ENCODE measurements at places on chromosomes 2 and 18.

GRCh38 chr18:60146220-60146960 is 226.2 kb downstream of the MC4R start:
- DNase-seq = no peak

DNA sequence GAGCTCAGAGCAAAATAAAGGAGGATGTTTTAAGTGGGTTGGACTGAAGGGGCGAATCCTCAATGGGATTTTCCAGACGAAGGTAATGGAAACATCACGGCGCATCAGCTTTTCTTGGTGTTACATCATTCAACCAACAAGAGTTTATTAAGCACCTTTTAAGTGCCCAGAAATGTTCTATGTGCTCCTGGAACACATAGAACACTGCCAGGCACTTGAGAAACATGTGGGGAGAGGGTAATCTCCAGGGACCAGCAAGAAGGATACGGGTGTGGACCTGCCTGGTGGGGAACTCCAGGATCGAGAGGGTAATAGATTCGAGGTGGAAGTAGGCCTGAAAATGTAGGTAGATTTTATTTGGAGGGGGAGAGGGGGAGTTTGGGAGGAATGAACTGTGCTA is 168.6 kb downstream of the PRKCE start:
- no peak for DNase-seq

GRCh38 chr2:179824961-179825360 is 36.5 kb downstream of the ZNF385B start:
- DNase-seq = no peak

DNA sequence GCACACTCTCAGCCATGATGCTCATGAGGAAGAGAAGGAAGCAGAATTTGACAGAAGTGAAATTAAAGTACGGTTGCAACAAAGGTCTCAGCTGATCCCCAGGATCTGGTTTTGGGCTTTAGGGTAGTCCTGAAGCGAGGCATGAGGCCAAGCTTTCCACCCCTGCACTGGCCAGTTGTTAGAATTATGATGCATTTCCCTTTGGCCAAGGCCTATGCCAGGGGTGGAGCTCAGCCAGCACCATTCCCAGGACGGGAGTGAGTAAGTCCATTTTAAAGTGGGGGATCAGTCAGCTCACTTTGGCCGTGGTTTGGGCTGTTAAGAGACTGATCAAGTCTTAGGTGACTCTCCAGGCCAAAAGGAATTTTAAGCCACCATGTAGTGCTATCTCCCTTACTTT is 314.5 kb upstream of the MMADHC start:
- no peak for DNase-seq

DNA sequence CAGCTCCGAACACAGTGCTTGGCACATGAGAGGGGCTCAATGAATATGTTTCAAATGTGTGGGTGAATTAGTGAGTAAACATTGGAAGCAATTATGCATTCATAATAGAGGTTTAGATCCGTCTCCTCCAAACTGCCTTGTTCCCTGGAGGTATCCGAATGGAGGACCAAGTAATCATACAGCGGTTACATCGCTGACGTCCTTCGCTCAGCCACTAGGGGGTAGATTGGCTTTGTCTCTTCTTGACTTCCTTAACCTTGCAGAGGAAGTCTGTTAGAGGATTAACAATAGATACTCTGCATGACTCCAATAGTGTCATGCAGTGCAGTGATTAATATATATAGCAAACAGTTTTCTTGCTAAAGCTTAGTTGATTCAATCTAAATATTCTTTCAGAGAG is 517.0 kb downstream of the PTPRM start:
- DNase-seq = peak; percentile 83

GRCh38 chr2:201784563-201784962 is 3.8 kb upstream of the ALS2 start:
- DNase-seq = no peak

GRCh38 chr2:149223472-149224095 is 106.8 kb upstream of the LYPD6 start:
- no peak for DNase-seq

GRCh38 chr2:240237609-240238174 is 97.2 kb upstream of the OTOS start:
- DNase-seq = no peak

DNA sequence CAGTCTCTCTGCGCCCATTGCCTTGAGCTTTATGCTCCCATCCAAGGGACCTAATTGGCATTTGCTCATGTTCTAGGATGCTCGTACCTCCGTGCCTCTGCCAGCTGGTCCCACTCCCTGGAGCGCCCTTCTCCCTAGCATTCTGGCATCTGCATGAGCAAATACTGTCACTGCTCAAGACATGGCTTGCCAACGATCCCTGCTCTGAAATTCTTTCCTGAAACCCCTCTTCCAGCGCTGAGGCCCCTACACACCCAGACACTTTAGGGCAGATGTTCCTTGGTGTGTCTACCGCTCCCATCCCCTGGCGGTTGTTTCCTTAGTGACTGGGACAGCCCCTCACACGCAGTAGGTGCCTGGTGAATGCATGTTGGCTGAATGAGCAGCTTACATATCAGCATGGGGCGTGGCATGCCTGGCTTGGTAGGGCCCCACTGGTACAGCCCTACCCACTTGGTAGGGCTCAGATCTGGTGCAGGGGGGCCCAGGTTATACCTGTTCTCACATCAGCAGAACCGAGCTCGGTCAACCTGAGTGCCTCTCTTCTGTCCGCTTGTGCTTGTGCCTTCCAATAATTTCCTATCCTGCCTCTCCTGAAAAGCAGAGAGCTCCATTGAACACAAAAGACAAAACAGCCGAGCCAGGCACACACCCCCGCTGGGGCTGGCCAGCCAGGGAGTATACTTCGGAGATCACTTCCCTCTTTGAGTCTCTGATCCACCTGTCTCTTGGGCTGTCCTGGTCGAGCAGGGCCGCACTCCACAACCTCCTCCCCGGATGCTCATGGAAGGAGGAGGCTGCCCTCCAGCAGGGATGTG is 59.2 kb downstream of the INHBB start:
- DNase-seq = no peak

GRCh38 chr2:71610671-71611070 is 157.3 kb downstream of the DYSF start:
- no peak for DNase-seq

DNA sequence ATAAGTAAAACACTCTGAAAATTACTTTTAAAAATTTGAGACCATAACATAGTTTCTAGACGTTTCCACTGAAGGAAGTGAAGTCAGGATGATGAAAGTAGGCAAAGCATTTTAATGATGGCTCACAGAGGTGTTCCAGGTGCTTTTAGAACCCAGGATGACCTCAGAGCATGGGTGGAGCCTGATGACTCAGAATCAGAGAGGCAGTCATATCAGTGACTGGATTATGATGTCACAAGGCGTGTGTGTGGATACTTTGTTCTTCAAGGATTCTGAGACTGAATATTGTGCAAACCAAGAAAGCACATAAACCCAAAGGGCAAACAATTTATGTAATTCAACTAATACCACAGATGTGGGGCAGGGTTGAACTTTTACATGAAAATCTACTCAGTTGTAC is 208.0 kb upstream of the FBXO11 start:
- no peak for DNase-seq

GRCh38 chr2:191264647-191265081 is 19.5 kb downstream of the MYO1B start:
- no peak for DNase-seq

- no peak for DNase-seq
Measured at GRCh38 chr2:69453475-69454129, 16.4 kb upstream of the NFU1 start.

- no peak for DNase-seq
Measured at GRCh38 chr2:120053891-120054290, 41.0 kb downstream of the EPB41L5 start.

- DNase-seq = no peak
Measured at GRCh38 chr2:75108937-75109482, 90.3 kb downstream of the TACR1 start.

DNA sequence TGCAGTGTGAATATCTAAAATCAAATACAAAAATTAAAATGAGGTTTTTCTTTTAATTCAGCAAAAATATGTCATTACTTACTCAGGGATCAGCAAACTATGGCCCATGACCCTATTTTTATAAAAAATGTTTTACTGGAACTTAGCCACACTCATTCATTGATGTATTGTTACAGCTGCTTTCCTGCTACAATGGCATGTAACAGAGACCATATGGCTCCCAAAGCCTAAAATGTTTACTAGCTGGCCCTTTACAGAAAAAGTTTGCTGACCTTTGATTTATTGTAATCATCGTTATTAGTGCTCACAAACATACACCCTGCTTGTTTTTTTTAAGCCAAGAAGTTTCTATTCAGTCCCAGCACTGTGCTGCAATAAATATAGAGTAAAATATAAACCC is 120.3 kb downstream of the PLA2R1 start:
- DNase-seq = no peak

DNA sequence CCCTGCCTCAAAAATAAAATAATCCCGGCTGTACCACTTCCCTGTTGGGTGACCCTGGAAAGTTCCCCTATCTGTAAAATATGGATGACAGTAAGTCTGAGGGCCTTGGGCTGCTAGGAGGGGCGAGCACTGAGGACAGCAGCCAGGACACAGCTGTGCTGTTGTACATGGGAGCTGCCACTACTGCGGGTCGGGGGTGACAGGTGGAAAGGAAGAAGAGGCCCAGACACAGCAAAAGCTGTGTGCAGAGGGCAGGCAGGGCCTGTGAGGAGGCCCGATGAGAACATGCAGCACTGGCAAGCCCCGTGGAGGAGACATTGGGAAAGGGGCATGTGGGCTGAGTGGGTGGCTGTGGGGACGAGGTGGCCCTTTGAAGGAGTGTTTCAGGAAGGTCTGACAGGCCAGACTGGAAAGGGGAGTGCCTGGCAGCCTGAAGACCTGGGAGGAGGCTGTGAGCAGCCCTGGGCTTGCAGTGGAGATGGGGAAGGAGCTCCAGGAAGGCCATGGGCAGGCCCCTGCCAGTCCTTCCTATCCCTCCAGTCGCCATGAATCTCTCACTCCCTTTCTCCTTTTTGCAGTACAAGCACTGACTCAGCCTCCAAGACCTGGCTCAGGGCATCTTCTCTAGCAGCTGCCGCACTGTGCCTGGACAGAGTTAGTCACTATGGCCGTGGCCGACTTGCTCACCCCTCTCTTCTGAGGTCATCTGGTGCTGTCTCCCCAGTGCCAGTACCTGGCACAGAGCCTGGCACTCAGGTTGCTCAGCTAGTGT is 28.9 kb upstream of the SEMA4C start:
- no peak for DNase-seq

DNA sequence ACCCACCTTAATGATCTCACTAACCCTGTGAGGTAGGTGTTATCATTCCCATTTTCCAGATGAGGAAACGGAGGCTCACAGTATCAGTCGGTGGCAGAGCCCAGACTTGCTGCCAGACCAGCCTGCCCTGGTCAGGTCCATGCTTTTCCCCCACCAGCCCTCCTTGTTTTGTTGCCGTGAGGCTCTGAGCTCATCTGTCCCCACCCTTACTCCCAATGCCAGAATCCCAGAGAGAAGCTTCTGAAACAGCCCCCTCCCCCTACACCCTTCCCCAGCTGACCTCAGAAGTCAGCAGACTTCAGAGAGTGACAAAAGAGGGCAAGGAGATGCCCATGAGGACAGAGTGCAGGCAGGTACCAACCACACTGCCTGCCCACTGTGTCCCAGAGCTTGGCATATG is 20.8 kb upstream of the TNS1 start:
- DNase-seq = no peak

- no peak for DNase-seq
Measured at GRCh38 chr18:43442131-43442530, 164.8 kb upstream of the SYT4 start.

GRCh38 chr18:79507546-79508480 is 112.1 kb downstream of the NFATC1 start:
- no peak for DNase-seq

GRCh38 chr18:43931439-43931838 is 654.1 kb upstream of the SYT4 start:
- DNase-seq = no peak

DNA sequence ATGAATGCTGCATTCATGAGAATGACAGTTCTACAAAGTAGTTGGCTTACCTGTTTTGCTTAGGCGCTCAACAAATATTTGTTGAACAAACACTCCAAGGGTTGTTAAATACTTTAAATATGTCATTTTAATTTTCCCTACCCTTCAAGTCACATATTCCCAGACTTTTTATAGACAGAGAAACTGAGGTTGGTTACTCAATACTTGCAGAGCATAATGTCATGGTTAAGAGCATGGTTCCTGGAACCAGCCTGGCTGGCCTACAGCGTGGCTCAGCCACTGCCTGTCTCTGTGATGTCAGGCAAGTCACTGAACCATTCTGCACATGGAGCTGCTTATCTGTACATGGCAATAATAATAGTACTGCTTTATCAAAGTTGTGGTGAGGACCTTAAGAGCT is 120.0 kb upstream of the STK17B start:
- DNase-seq = no peak

GRCh38 chr2:237290261-237290660 is 123.7 kb downstream of the COL6A3 start:
- DNase-seq = no peak

GRCh38 chr2:198042189-198042588 is 237.8 kb downstream of the PLCL1 start:
- DNase-seq = no peak

DNA sequence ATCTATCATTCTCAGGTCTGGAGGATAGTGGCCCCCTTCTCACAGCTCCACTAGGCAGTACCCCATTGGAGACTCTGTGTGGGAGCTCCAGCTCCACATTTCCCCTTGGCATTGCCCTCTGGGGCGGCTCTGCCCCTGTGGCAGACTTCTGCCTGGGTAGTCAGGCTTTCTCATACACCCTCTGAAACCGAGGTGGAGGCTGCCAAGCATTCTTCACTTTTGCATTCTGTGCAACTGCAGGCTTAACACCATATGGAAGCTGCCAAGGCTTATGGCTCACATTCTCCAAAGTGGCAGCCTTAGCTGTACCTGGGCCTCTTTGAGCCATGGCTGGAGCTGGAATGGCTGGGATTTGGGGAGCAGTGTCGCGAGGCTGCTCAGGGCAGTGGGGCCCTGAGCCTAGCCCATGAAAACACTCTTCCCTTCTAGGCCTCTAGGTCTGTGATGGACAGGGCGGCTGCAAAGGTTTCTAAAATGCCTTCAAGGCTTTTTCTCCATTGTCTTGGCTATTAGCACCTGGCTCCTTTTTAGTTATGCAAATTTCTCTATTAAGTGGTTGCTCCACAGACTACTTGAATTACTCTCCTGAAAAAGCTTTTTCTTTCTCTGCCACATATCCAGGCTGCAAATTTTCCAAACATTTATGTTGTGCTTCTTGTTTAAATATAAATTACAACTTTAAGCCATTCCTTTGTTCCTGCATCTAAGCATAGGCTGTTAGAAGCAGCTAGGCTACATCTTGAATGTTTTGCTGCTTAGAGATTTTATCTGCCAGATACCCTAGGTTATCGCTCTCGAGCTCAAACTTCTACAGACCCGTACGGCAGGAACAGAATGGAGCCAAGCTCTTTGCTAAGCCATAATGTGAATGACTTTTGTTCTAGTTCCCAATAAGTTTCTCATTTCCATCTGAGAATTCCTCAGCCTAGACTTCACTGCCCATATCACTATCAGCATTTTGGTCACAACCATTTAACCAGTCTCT is 206.5 kb downstream of the CPS1 start:
- no peak for DNase-seq

Data from NCI-H748 treated with DMSO at 0.1 percent for 48 hours (cell line).